Panc1 (cell line): ENCODE measurements at places on chromosomes 16 and 17. TPM values are rescaled to one million over a fixed set of nuclear protein-coding genes. Genes with fewer than 3 reads are reported as not detected.
A peak's percentile ranks its signal among the peaks of the same experiment; 100 is the strongest.

DNA sequence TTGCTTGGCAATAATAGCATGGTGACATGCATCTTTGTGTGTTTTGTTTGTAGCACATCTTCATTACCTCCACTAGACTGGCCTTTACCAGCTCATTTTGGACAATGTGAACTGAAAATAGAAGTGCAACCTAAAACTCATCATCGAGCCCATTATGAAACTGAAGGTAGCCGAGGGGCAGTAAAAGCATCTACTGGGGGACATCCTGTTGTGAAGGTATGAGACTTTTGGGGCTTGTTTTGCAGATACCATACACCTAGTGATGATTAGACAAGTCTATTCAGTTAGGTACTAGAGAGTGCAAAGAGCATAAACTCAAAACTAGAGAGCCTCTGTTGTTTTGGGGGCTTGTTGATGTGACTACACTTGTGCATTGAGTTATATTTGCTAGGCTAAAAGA lies 41.2 kb downstream of the NFATC3 start:
- no peak for DNase-seq
- no peaks in the 10 kb centered on the region for H3K36me3 ChIP-seq
- H3K4me3 ChIP-seq: no peak overlapping the region
- H3K27ac ChIP-seq: no peak overlapping the region
- no peaks in the 10 kb centered on the region for H3K27me3 ChIP-seq

DNA sequence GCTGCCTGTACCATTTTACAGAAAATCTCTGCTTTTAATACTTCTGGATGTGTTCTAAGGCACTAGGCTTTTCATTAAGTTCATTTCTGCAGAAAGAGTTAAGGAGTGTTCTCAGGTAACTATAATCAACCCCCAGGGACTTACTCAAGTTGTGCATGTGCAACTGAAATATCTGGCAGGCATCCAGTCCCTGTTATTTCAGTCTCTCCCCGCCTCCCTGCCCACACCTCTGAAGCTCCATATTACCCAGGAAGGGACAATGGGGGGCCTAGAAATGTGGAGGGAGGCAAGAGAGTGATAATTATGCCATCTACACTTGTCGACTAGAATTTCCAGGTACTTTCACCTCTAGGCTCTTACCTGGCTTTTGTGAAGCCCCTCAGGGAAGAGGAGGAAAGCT lies 432.2 kb downstream of the MAF start:
- no peaks in the 10 kb centered on the region for H3K27me3 ChIP-seq
- DNase-seq: no peak
- no peaks in the 10 kb centered on the region for H3K36me3 ChIP-seq
- H3K4me1 ChIP-seq: no peaks in the 10 kb centered on the region

GRCh38 chr17:65154770-65155589 lies 17.8 kb downstream of the RGS9 start:
- no peak for DNase-seq
- no peaks in the 10 kb centered on the region for H3K4me1 ChIP-seq
- no peaks in the 10 kb centered on the region for H3K36me3 ChIP-seq
- no peaks in the 10 kb centered on the region for H3K27me3 ChIP-seq
- H3K4me3 ChIP-seq: no peak overlapping the region

DNA sequence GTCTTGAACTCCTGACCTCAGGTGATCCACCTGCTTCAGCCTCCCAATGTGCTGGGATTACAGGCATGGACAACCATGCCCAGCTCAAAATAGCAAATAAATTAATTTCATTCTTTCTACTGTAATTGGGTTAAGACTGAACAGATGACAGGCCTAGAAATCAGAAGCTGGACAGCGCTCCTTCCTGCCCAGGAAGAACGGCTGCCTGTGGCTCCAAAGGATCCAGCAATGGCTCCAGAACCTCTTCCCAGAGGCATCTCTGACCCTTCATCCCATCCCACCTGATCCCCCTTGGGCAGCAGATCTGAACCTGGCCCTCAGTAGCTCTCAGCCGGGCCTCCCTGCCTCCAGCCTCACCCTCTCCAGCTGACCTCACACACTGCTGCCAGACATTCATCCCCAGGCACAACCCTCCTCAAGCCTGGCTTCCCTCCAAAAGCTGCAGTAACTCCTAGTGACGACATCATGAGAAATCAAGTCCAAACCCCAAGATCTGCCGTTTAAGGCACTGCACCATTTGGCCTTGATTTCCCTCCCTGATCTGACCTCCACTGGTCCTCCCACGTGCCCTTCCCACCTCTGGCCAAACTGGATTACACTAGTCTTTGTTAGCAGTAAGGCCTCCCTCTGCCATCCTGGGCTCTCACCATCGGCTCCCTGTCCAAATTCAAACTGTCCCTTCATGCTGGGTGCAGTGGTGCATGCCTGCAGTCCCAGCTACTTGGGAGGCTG lies 3.1 kb upstream of the MIF4GD start:
- H3K36me3 ChIP-seq: no peaks in the 10 kb centered on the region
- H3K4me3 ChIP-seq: no peak overlapping the region
- no peak overlapping the region for H3K27ac ChIP-seq
- H3K4me1 ChIP-seq: peaks cover 19% of the 10 kb centered on the region
- H3K27me3 ChIP-seq: no peaks in the 10 kb centered on the region

DNA sequence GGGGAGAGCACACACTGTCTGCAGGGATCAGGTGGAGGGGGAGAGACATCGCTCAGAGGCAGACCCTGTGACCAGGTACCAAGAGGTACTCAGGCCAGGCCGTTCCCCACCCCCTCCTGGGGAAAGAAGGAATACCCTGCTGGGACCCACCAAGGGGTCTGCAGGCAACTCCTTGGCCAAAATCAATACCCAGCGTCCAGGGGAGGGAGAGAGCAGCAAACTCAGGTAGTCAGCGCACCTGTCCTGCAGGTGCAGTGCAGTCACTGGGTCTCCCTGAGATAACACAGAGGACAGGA lies 57.5 kb upstream of the DOC2B start:
- no peaks in the 10 kb centered on the region for H3K27me3 ChIP-seq
- no peaks in the 10 kb centered on the region for H3K4me1 ChIP-seq
- no peak overlapping the region for H3K27ac ChIP-seq
- DNase-seq: no peak
- H3K4me3 ChIP-seq: no peak overlapping the region
- no peaks in the 10 kb centered on the region for H3K36me3 ChIP-seq

GRCh38 chr17:46118964-46119363 lies 74.3 kb downstream of the KANSL1 start:
- H3K4me1 ChIP-seq: peaks cover 3% of the 10 kb centered on the region
- H3K4me3 ChIP-seq: no peak overlapping the region
- H3K36me3 ChIP-seq: no peaks in the 10 kb centered on the region
- DNase-seq: no peak

DNA sequence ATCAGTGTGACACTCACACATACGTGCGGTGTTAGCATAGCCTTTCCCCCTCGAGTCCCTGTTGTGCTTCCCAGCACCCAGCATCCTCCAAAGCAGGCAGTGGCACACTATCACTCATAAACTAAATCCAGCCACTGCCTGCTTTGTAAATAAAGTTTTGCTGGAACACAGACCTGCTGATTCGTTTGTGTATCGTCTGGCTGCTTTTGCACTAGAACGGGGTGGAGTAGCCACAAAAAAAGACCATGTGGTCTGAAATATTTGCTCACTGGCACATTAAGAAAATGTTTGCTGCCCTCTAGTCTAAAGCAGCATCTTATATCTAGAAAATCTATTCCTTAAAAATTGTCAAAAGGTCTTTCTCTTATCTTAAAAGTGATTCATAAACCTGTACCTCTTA lies 341.2 kb upstream of the ZFHX3 start:
- no peaks in the 10 kb centered on the region for H3K36me3 ChIP-seq
- H3K27me3 ChIP-seq: no peaks in the 10 kb centered on the region
- no peak for DNase-seq
- H3K27ac ChIP-seq: no peak overlapping the region

DNA sequence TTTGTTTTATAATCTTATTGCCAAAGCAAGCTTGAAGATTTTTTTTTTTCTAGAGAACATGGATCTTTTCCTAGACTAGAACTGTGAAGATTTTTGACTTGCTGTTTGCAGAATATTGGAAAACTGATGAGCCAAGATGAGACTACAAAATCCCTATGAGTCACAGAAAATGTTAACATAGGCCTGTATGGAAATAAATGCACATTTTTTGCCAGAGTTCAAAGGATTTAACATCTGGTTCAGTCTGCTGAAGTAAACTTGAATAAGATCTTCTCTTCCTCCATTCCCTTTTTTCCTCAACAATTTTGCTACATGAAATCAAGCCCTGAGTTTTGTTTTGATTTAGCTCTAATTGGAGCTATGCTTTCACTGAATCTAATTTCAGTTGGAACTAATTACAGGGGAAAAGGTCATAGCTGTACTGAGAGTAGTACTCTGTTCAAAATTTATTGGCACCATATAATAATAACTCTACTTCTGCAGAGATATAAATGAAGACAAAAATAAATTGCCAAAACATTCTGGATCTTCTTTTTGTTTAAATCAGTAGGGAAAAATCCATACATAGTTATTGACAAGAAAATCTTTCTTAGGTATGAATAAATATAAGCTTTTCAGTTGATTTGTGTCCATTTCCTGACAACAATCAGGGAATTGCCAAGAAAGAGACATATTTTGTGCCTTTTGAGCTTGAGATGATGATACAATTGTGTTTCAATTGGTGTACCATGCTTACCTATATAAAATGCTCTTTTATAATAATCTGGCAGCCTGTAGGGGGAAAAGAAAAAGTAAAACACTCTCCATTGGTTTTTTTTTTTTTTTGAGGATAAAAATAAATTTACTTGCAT lies 387.5 kb upstream of the GOT2 start:
- no peaks in the 10 kb centered on the region for H3K36me3 ChIP-seq
- no peak overlapping the region for H3K27ac ChIP-seq
- DNase-seq: no peak
- no peak overlapping the region for H3K4me3 ChIP-seq
- H3K27me3 ChIP-seq: no peaks in the 10 kb centered on the region

DNA sequence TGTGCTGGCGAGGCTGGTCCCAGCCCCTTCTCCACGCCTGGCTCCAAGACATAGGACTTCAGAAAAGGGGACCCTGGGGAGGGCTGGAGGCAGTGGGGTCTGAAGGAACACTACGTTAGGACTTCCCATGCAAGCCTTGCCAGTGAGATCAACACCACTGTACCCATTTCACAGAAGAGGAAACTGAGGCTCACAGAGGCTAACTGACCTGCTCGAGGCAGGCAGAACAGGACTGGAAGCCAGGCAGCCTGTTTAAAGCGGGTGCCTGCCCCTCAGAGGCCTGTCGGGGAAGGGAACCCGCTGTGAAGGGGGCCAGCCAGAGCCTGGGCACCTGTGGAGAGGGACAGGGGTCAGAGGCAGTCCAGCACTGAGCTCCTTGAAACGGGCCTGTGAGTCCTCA lies 32.3 kb downstream of the PEMT start:
- H3K27me3 ChIP-seq: no peaks in the 10 kb centered on the region
- DNase-seq: no peak
- no peak overlapping the region for H3K27ac ChIP-seq
- no peaks in the 10 kb centered on the region for H3K4me1 ChIP-seq
- no peaks in the 10 kb centered on the region for H3K36me3 ChIP-seq

- no peak for DNase-seq
- H3K36me3 ChIP-seq: no peaks in the 10 kb centered on the region
- no peak overlapping the region for H3K27ac ChIP-seq
- no peak overlapping the region for H3K4me3 ChIP-seq
Measured at GRCh38 chr17:64218066-64218465, 45.0 kb downstream of the TEX2 start.

- H3K4me1 ChIP-seq: no peaks in the 10 kb centered on the region
- no peak for DNase-seq
- no peak overlapping the region for H3K4me3 ChIP-seq
- no peaks in the 10 kb centered on the region for H3K27me3 ChIP-seq
- no peaks in the 10 kb centered on the region for H3K36me3 ChIP-seq
- no peak overlapping the region for H3K27ac ChIP-seq
Measured at GRCh38 chr17:19686400-19687090, 29.8 kb downstream of the SLC47A2 start.

DNA sequence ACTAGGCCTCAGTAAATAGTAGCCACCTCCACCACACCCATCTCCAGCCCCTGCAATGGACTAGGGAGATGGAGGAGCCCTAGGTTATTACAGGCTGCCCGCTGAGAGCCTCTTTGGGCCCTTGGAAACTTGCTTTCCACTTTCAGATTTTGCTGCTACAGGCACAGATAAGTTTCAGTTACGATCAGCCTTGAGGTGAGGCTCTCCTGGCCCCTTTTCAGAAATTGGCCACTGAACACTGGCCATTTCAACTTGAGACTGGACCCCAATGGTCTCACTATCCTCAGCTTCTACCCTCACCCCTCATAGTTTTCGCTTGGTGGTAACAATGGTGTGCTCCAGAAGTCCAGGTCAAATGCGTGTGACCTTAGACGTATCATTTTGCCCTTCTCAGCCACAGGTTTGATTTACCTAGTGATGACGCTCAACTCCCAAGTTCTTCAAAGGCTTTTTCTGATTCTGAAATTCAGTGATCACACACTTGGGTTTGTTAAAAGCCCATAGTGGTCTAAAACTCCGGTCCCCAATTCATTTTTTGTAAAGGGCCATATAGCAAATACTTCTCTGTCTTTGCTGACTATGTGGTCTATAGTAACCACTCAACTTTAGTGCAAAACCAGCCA lies 1.0 kb downstream of the PMM2 start:
- peak overlapping the region; percentile 98 for H3K27ac ChIP-seq
- H3K4me3 ChIP-seq: peak overlapping the region; percentile 99
- H3K27me3 ChIP-seq: no peaks in the 10 kb centered on the region
- no peak for DNase-seq
- peaks cover 22% of the 10 kb centered on the region for H3K36me3 ChIP-seq

GRCh38 chr16:71672803-71673581 lies 47.0 kb downstream of the MARVELD3 start:
- no peaks in the 10 kb centered on the region for H3K27me3 ChIP-seq
- no peaks in the 10 kb centered on the region for H3K4me1 ChIP-seq
- DNase-seq: no peak
- H3K27ac ChIP-seq: no peak overlapping the region
- peaks cover 14% of the 10 kb centered on the region for H3K36me3 ChIP-seq
- H3K4me3 ChIP-seq: no peak overlapping the region

GRCh38 chr17:68600067-68600930 lies 868 bp downstream of the FAM20A start:
- no peak for DNase-seq
- H3K4me3 ChIP-seq: peak overlapping the region; percentile 28
- no peaks in the 10 kb centered on the region for H3K36me3 ChIP-seq
- no peak overlapping the region for H3K27ac ChIP-seq
- peaks cover 16% of the 10 kb centered on the region for H3K27me3 ChIP-seq

- no peaks in the 10 kb centered on the region for H3K36me3 ChIP-seq
- no peak for DNase-seq
- no peaks in the 10 kb centered on the region for H3K4me1 ChIP-seq
- H3K27ac ChIP-seq: no peak overlapping the region
- H3K27me3 ChIP-seq: no peaks in the 10 kb centered on the region
Measured at GRCh38 chr16:47979164-47979520, 176.7 kb downstream of the ABCC12 start.

- no peak for DNase-seq
- no peak within 1 kb of the TSS for H3K27ac ChIP-seq
- no peak within 1 kb of the TSS for H3K4me3 ChIP-seq
- no peaks in the 10 kb centered on the region for H3K36me3 ChIP-seq
- no peaks in the 10 kb centered on the region for H3K27me3 ChIP-seq
- no peaks in the 10 kb centered on the region for H3K4me1 ChIP-seq
Measured at GRCh38 chr17:64448665-64449512, at the start of gene MILR1. TSS of gene MILR1 (plus strand) at chr17:64449115. CDS start at chr17:64449169, 54 bp downstream.

GRCh38 chr16:57462209-57462977 lies at the start of gene POLR2C:
TSS of gene POLR2C (plus strand) at chr16:57462679. CDS start at chr16:57462725, 46 bp downstream.
- H3K4me3 ChIP-seq: peak within 1 kb of the TSS; percentile 92

Gene SOX8
- 1.8 TPM for total RNA-seq

Gene TRIM16
- total RNA-seq: 31.7 TPM

Gene CCL3
- 1.1 TPM for total RNA-seq

Gene AGRP
- total RNA-seq: not detected

Gene PSMD3
- 175 TPM for total RNA-seq

Gene ERCC4
- total RNA-seq: 23.4 TPM

Gene HOXB7
- total RNA-seq: 44.0 TPM

Gene CYLD
- 10.1 TPM for total RNA-seq

Gene RNF112
- 0.10 TPM for total RNA-seq

Gene RAI1
- 51.0 TPM for total RNA-seq
